CD4-positive, alpha-beta memory T cell (primary cell): ENCODE measurements at places on chromosomes 11 and 22.

DNA sequence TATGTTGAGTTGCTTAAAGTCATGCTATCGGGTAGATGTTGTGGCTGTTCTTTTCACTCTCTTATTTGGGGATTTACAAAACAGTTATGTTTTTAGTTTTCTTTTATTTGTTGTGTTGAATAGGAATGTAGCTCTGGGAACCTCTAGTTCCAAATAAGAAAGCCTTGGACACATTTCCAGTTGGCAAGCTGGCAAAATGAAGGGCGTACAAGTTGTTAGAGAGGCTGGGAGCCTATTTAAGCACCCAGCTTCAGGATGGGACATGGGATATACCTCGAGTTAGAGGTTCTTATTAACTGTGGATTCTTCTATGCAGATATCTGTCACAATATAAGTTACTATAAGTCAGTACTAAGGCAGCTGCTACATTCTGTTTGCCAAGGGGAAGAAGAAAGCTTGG, 22.8 kb downstream of the PPARA start:
- DNase-seq, result no peak

- no peak for DNase-seq
These were observed 50.2 kb downstream of the C22orf31 start for GRCh38 chr22:29011240-29012100.

DNA sequence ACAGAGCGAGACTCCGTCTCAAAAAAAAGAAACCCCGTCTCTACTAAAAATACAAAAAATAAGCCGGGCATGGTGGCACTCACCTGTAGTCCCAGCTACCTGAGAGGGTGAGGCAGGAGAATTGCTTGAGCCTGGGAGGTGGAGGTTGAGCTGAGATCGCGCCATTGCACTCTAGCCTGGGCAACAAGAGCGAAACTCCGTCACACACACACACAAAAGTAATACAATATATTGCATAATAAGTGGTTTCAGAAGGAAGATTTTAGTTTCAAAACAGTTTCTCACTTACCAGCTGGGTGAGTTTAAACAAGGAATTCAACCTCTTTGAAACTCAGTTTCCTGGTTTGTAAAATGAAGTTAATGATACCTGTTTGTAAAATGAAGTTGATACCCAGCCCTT, 32.7 kb upstream of the HTR3A start:
- no peak for DNase-seq

- DNase-seq, result no peak
These were observed 112.0 kb downstream of the SHANK2 start for GRCh38 chr11:71140206-71140919.

DNA sequence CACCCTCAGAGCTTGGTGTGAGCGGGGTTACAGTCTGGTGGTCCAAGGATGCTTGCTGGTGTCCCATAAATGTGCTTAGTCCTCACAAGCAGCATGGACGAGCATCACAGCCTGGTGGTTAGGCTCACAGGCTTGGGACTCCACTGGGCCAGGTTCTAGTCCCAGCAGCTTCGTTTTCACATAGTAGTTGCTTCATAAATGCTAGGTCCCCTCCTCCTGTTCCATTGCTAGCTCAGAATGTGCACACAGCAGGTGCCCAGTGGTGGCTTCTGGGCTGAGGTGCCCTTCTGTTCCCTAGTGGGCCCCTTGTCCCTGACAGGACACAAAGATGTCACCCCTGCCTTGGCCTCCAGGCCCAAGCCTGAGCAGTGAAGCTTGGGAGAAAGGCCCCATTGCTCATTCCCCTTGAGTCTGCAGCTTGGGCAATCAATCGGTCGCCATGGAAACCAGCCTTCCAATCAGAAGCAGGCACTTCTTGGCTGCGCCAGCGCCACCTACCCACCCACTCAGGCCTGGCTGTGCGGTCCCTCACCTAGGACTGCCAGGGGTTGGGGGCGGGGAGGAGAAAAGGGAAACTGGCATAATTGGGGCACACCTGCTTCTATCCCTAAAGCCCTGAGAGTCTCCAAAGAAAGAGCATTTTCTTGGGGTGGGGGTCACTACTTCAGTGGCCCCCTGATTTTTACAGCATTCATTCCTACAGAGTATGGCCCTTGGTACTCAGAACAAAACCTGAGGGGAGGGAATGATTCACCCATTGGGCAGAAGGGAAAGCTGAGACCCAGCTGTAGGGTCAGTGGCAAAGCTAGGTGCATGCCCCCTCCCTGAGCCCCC, 48.1 kb downstream of the CYTH4 start:
- DNase-seq, result no peak

GRCh38 chr11:62443390-62444235, 24.8 kb downstream of the SCGB1A1 start:
- no peak for DNase-seq
